ENCODE measurements at places on chromosomes 4 and X.

DNA sequence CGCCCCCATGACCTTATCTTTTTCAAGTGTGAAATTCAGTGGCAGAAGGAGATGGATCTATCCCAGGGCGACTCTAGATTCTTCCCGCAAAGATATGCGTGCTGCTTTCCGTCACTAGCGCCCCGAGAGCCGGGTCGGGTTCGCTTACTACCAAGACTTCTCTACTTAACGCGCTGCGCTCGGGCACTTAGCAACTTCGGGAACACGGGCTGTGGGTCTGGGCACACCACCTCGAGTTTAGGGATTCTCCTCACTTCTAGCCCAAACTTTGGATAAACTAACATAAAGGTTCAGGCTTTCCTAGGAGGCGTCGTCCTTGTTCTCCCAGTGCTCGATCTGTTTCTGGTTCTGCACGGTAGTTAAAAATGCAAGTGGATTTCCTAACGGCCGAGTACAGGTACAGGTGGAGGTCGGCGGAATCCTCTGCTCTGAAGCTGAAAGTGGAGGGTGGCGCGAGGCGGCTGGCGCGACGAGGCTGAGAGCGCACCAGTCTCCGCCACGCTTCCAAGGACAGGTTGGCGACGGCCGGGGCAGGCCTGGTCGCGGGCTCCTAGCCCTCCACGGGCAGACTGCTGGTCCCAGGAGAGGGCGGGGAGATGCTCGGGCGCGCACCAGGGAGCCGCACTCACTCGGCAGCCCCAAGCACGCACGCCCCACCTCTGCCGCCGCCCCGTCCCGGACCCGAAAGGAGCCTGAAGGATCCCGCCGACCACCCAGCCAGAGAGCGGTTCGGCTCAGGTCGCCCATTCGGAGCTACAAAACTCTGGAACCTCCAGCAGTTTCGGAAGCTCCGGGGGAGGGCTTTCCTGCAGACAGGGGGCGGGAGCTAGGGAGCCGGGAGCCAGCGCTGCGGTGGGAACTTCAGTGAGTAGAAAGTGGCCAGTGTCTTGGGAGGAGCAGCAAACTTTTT is 100.8 kb upstream of the TENM3 start:
- no peak for DNase-seq

- no peak for DNase-seq
Measured at GRCh38 chrX:55489314-55490009, at the start of gene USP51. USP51 (minus strand) TSS chrX:55489848; CDS start chrX:55488939, 909 bp downstream.

DNA sequence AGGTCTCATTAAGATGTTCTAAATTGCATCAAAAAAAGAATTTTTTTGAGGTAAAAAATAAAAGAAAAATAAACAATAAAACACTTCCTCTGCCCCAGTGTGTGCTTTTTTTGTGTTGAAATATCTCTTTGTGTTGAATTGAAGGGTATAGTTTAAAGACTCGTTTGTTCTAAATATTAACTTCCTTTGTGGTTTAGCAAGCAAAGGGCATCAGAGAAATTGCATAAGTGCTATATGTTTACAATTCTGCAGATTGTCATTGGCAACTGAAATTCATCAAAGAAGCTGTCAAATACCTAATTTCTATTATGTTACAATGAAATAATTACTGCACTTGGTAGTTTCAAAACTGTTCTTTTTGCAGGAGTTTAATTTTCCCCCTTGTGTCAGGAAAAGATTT is 260.5 kb downstream of the DKK2 start:
- no peak for DNase-seq

- no peak for DNase-seq
Measured at GRCh38 chrX:13535376-13536165, 33.8 kb upstream of the EGFL6 start.

GRCh38 chr4:5821665-5822358 is 71.1 kb downstream of the CRMP1 start:
- peak; percentile 5 for DNase-seq

All from suppressor macrophage treated with lipopolysaccharide for 1 hour (primary cell).